ENCODE measurements at places on chromosomes 5 and 9.

DNA sequence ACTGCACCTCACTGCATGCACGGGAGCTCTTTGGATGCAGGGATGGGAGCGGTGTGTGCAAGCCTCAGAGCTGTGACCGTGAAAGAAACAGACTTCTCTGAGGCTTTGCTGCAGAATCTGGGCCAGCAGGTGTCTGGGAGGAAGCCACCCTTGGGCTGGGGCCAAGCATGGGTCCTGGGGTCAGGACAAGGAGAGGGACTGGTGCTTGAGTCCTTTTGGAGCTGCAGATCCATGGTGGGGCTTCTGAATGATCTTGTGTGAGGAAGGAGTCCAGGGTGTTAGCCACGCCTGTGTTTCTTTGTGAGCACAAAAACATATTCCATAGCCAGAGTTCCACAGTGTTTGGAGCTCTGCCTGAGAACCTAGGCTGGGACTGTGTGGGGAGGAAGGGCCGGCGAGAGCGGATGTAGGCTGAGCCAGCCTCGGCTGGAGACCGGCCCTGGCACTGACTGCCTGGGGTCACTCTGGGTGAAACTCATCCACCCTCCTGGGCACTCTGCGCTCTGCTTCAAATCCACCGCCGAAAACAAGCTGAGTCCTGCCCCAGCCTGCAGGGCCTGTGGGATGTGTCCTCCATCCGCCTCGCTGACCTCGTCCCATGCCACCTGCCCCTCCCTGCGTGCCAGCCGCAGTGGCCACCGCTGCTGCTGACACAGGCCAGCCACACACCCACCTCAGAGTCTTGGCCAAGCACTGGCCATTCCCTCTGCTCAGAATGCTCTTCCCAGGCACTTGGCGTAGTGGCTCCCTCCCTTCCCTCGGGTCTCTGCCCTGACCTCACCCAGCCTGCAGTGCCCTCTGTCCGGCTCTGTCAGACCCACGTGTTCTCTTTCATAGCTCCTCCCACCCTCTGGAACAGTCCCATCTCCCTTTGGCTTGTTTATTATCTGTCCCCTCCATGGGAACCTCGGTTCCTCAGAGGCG lies 26.7 kb downstream of the ERGIC1 start:
- DNase-seq, result no peak

- no peak for DNase-seq
These were observed 396.7 kb downstream of the KCTD16 start for GRCh38 chr5:144567421-144567780.

DNA sequence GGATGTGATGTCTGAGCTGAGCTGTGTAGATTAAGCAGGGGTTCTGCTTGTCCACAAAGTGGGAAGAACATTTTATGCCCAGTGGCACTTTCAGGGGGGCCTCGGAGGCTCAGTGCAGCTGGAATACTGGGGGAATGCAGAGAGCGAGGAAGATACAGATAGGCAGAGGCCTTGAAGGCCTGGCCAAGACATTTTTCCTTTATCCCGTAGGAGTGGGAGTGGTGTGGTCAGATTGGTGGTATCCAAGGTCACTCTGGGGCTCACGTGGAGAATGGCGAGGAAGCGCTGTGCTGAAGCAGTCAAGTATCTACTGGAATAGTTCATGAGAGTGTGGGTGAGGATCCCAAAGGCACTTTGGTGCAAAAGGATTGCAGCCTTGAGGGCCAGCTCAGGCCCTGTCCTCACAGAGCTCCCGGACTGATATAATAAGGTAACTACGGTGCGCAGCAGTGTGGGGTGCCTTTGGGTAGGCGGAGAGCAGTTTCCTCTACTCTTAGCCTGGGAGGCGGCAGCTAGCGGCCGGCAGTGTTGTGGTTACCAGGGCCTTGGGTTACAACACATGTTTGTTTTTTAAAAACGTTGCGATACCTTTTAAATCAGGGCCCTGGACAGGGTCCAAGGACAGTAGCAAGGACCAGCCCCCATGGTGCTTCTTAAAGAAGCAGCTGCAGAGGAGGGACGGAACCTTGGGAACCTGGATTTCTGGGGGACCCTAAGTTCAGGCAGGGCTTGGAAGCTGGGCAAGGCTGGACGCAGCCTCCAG lies 10.8 kb upstream of the CCDC69 start:
- DNase-seq, result no peak

DNA sequence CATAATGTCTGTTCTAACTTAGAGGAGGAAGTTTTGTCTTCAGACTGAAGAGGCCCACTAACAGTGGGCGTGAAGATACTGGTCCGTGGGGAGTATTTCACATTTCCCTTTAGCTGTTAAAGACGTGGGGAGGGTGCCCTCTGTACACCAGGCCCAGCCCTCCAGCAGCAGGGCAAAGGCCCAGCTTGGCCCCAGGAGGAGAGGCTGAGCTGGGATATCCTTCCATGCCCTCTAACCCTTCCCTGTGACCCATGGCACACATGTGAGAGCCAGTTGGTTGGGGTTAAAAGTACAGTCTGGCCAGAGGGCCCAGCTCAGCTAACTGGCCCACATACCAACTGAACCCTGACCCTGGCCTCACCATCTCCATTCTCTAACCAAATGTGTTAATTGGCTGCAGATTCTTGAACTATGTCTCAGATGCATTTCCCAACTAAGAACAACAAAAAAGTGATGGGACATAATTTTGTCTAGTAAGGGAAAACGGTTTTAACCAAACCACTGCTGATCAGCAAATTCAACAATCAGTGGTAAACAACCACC lies 74.4 kb downstream of the LHFPL2 start:
- DNase-seq, result no peak

GRCh38 chr5:96509316-96509715 lies 76.3 kb upstream of the PCSK1 start:
- no peak for DNase-seq

- no peak for DNase-seq
These were observed 61.8 kb downstream of the C6 start for GRCh38 chr5:41151564-41151963.

- DNase-seq, result no peak
These were observed 49.0 kb downstream of the STARD4 start for GRCh38 chr5:111463311-111463710.

GRCh38 chr5:64654561-64654938 lies 35.8 kb upstream of the SHISAL2B start:
- no peak for DNase-seq

GRCh38 chr5:102826629-102827028 lies 71.5 kb downstream of the PAM start:
- no peak for DNase-seq

DNA sequence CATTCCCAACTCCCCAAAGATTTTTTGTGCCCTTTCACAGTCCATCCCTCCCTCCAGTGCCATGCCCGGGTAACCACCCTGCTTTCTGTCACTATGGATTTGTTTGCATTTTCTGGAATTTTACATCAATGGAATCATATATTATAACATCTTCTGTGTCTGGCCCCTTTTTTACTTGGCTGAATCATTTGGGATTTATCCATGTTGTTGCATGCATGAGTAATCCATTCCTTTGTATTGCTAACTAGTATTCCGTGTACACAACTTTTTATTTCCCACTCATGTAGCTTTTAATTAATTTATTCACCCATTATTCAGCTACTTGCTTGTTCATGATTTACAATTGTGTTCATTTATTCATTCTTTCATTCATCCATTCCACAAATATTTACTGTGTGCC lies 94.1 kb downstream of the FGF18 start:
- DNase-seq, result no peak

DNA sequence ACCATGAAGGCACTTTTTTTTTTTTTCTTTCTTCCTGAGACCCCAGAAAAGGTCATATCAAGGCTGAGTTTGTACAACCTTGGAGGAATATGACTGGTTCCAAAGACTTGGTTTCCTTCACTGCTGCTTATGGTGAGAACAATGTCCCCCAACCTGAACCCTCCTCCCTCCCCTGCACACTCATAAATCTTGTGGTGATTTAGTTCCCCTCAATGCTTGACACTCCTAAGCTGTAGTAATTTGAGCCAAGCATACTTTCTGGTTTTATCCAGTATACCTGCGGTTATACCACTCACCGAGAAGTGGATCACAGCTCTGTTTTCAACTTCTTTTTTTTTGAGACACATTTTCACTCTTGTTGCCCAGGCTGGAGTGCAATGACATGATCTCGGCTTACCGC lies 149.9 kb upstream of the KLF4 start:
- no peak for DNase-seq

DNA sequence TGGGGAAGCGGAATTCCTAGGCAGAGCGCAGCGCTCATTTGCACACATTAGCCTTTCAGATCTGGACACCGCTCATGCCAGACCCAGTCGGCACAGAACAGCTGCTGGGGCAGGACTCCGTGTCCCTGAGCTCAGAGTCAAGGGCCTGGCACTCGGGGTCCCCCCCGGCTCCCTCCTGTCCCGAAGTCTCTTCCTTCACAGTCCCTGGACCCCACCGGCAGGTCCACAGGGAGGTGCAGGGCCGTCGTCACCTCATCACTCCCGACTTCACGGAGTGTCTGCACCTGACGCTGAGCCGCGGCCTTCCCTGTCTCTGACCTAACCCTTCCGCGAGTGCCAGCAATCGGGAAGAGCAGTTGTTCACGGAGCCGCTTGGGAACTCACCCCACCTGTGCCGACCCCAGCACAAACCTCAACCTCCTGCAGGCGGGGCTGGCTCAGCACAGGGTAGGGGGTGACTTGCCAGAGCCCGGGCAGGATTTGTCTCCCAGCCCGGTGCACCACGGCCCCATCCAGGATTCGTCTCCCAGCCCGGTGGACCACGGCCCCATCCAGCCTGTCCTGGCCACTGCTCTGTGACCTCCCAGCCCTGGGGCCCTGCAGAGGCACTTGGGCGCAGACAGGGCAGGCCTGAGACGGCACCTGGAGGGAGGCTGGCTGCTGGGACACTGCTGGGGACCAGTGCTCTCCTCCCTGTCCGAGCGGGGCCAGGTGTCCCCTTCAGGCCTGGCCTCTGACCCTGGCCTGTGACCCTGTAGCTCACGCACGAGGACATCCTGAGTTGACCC lies 9.9 kb upstream of the SLC9A3 start:
- no peak for DNase-seq

DNA sequence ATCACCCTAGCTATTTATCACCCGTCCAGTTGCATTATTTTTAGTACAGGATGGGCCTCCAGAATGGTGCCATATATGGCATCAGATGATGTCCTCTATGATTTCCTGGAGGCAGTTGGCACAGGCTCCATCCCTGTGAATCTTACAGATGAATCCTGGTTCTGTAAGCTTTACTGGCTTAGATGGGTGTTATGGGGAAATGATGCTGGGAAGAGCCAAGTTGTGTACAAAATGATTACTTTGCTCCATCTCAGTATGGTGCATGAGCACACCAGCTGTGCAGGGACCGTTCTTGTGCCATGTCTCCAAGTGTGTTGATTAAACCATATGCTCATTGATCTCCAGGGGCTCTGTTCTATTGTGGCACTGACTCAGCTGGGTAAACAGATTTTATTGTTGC lies 755.7 kb downstream of the TLR4 start:
- DNase-seq, result no peak

DNA sequence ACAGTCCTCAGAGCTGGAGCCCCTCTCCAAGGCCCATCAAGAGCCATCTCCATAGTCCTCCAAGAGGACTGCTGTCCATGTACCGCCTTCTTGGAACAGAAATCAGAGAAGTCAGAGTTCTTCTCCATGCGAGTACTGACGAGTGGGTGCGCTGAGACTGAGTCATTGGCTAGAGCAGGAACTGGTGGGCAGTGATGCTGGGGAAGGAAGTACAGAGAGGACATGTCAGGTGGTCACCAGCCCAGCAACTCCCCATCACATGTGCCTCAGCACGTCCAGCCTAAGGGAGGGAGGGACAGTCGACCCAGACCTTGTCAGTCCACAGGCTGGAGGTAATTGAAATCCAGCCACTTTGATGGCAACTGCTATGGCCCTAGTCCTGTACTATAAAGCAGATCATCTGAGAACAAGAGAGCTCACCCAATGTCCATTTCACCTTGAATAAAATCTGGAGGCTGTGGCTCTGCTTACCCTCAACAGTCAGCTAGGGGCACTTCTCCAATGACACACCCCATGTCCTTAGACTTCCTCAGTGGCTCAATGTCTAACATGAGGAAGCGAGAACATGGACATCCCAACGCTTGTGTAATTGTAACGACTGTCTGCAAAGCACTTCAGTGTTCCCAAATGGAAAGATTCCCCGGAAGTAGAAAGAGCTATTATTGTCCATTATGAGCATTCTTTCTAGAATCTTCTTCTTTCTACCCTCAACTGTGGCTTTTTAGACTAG lies 15.0 kb upstream of the FBP1 start:
- no peak for DNase-seq

DNA sequence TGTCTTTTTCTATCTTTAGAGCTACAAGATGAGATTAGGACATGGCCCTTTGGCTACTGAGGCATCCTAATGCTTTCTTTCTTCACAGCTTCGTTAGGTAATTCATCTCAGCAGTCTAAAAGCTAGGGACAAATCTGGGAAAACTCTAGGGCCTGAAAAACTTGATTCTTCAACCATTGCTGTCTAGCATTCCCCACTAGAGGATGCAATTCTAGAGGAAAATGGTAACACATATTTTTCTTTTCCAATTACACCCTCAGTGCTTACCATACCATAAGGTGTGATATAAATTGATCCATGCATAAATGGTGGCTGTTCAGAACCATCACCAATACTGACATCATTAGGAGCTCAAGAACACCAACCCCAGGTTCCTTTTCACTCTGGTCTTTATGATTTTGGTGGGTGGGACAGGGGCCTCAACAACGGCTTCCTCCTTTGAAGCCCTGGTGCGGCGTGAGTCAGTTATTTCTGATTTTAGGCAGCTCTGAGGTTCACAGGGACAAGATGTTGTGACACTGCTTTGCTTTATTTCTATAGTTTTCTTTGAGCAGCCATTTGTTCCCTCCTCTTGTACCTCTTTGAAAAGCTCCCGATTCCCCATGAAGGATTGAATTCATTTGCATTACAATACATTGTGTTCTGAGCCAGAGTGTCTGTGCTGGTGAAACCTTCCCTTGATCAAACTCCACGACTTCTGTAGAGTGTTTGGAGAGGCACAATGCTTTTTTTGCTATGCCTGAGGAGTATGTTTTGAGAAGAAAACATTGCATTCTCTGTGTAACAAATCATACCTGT lies 526.0 kb upstream of the TRPC7 start:
- DNase-seq, result no peak

DNA sequence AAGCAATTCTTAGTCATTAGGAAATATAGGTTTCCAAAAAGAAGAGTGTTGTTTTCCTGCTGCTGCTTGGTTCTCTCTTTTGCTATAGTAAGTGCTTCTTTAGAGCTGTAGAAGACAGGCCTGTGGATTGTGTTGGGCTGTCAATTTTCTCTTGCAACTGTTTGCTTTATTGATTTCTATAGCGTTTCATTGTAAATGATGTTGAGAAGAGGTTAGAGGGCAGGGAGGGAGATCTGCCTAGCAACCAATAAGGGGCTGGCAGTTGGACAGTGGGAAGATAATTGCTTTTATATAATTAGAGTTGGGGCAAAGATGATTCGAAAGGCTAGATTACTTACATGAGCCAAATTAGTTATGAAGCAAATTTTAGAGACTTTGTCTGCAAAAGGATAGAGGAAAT lies 11.1 kb downstream of the UNC13B start:
- DNase-seq, result no peak

DNA sequence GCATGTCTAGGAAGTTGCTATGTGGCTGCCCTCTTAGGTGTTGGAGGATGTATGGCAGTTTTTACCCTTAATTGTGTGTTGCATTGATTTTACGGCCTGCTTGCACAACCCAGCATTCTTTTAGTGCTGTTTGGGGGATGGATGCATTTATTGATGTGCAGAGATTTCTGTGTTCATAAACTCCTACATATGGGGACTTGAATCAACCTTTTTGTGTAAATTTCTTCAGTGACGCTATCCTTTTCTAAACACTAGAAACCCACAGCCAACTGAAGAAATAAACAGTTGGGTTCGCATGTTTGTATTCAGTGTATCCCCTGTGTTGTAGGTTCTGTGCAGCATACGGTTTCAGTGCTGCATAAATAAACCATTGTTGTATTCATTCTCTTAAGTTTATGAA lies 263.7 kb downstream of the RASEF start:
- DNase-seq, result no peak

Data from CD4-positive, CD25-positive, alpha-beta regulatory T cell (primary cell).